ENCODE measurements at places on chromosomes 6 and 20.

GRCh38 chr6:3001773-3002293 lies 2.1 kb downstream of the NQO2 start:
- no peaks in the 10 kb centered on the region for H3K27me3 ChIP-seq
- H3K4me3 ChIP-seq = peak overlapping the region; percentile 72
- no peak overlapping the region for H3K27ac ChIP-seq
- DNase-seq = no peak

GRCh38 chr6:168052291-168052891 lies 26.6 kb downstream of the FRMD1 start:
- no peak overlapping the region for H3K27ac ChIP-seq
- H3K27me3 ChIP-seq = no peaks in the 10 kb centered on the region
- no peaks in the 10 kb centered on the region for H3K36me3 ChIP-seq

DNA sequence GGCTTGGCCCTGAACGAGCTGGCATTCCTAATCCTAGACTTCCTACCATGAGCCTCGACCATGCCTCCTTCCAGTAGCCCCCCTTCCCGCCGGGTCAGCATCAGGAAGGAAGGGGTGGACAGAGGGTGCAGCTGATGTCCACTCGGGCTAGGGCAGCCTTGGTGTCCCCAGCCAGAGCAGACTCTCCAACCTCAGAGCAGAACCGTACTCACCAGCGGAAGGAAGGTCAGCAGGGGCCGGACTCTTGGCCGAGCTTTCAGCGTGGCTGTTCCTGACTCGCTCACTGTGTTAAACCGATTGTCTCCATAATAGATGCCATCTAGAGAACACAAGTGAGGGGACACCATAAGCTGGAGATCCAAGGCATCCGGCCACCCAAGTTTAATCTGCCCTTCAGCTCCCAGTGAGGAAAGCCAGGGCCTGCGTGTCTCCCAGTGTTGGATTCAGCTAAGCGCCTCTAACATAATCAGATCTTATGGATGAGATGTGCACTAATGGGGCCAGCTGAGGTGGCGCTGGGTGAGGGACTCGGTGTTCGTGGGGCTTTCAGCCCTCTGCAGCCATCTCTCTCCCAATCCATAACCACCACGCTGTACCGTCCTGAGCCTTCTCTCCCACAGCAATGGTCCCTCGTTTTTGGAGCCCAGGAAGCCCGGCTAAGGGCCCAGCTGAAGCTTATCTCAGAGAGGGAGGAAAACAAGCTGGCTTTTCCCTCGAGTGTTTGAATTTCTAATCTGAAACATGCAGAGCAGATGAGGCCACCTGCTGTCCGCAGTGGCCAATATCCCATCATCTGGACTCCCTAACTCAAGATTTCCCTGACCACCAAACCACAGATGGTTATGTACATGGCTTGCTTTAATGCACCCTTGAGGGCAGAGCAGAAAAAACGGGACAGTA lies 13.7 kb downstream of the C6orf132 start:
- H3K27ac ChIP-seq = no peak overlapping the region
- H3K36me3 ChIP-seq = no peaks in the 10 kb centered on the region
- peaks cover 3% of the 10 kb centered on the region for H3K27me3 ChIP-seq
- no peaks in the 10 kb centered on the region for H3K4me1 ChIP-seq

DNA sequence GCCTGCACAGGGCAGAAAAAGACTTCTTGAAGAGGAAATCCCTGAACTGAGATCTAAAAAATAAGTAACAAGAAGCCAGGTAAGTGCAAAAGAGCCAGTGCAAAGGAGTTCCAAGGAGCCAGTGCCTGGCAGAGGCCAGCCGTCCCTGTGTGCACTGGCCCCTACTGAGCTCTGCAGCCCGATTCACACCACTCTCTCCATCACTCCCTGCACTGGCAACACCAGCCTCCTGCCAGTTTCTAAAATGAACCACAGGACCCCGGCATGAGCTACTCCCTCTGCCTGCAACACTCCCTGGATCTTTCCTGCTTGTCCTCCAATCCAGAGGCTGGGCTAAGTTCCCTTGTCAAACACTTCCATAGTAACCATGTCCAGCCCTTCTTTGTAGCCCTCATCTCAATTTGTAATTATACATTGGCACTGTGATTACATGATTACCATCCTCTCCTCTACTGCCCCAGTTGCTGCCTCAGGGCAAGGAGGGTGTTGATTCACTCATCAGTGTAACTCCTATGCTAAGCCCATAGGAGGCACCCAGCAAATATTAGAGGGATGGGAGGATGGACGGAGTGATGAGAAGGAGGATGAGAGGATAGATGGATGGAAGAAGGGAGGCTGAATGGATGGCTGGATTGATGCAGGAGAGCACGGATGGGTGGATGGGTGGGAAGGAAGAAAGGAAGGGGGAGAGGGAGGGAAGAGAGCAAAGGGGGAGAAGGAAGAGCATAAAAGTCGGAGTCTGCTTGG lies 49.3 kb downstream of the SIRPA start:
- H3K4me1 ChIP-seq = no peaks in the 10 kb centered on the region
- peaks cover 40% of the 10 kb centered on the region for H3K27me3 ChIP-seq
- H3K36me3 ChIP-seq = no peaks in the 10 kb centered on the region
- no peak overlapping the region for H3K4me3 ChIP-seq

- H3K27ac ChIP-seq = no peak overlapping the region
- H3K36me3 ChIP-seq = peaks cover 31% of the 10 kb centered on the region
- peaks cover 7% of the 10 kb centered on the region for H3K4me1 ChIP-seq
- H3K4me3 ChIP-seq = no peak overlapping the region
- no peak for DNase-seq
These were observed 76.2 kb downstream of the TSHZ2 start for GRCh38 chr20:53048387-53048786.

Data from activated T-helper 1 cell treated with anti-CD3 and anti-CD28 coated beads, Interleukin-12 subunit alpha, Interleukin-12 subunit beta, Interleukin-2, Interleukin-4 antibody, amounts not matched to agents 30 ng/mL and 10 ng/mL and 1 ng/mL, durations not matched to agents 14 hours and 24 hours and 36 hours (primary cell).